Activated effector memory CD4-positive, alpha-beta T cell treated with anti-CD3 and anti-CD28 coated beads, Interleukin-2, amount 50 U/mL, for 16 hours (primary cell): ENCODE measurements at places on chromosomes 12 and 14.

DNA sequence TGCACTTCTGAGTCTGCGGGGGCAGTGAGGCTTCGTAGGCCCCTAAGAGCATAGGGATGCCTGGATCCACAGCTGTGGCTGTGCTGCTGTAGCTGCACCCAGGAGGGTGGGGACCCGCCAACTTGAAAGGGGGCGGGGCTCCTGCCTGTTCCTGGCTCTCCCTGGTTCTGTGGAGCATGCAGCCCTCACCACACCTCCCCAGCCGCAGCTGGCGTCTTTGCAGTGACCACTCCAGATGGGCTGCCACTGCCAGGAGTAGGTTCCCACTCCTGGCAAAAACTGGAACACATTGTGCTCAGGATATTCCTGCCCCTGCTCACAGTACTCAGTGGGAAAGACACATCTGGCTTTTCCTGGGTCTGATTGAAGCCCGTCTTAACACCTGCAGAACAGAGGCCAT lies 35.8 kb downstream of the TIMELESS start:
- DNase-seq, result peak; percentile 48

GRCh38 chr14:106069804-106070625 lies 543.6 kb downstream of the TMEM121 start:
- DNase-seq, result no peak

GRCh38 chr12:52521175-52521567 lies 977 bp upstream of the KRT5 start:
- no peak for DNase-seq

DNA sequence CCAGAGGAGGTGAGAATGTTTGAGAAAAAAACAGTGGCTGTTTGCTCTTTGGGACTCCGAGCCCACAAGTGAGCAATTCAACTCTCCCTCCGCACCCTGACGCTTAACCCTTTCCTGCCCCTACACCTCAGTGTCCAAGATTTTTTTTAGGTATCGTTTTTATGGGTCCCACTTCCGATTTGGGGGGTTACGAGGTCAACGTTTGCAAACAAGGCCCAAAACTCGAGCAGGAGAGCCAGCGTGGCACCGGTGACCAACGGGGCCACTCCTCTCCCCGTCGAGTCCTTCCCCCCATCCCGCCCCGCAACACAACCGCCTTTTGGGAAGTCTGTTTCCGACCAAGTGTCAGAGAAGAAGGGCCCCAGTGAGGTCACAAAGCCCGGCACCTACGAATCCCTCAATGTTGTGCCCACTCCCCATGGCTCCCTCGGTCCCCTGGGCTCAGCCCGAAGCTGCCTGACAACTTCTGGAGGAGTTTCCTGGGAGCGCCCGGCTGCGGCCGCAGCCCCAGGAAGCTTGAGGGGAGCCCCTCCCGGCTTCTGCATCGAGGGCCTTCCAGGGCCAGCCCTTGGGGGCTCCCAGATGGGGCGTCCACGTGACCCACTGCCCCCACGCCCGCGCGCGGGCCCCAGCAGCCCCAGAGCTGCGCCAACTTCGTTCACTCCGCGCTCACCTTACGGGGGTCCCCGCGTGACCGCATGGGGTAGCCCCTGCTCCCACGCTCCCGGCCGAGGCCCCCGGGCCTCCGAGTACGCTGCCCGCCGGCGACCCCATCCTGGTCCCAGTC lies 1.2 kb downstream of the CDK2AP1 start:
- peak; percentile 64 for DNase-seq

GRCh38 chr12:62692884-62693283 lies 226.3 kb downstream of the MON2 start:
- DNase-seq, result no peak

DNA sequence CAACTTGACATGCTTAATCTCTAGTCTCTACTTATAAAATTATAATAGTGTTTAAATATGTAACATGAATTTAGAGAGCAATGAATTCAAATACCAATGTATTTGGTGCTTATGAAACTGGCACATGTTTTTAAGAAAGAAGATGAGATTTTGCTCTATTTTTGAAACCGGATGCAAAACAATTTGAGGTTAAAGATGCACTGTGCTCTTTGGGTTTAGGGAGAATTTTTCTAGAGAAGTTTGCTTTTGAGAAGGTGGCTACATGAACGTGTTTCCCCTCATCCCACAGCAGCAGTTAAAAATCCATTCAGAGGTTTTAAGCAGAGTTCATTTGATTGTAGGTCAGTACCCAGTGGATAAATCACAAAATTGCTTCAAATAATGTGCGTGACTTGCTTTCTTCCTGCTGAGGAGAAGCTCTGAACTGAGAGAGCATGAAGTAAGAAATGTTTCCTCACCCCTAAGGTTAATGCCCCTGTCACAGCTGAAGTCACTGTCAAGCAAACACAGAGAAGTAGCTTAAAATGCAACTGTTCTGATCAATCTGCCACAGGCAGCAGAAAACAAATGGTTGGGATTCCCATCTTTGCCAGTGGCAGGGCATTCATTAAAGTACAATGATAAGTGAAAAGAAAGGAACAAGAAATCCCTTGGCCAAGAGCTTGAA lies 241.9 kb upstream of the SYT1 start:
- DNase-seq, result no peak

DNA sequence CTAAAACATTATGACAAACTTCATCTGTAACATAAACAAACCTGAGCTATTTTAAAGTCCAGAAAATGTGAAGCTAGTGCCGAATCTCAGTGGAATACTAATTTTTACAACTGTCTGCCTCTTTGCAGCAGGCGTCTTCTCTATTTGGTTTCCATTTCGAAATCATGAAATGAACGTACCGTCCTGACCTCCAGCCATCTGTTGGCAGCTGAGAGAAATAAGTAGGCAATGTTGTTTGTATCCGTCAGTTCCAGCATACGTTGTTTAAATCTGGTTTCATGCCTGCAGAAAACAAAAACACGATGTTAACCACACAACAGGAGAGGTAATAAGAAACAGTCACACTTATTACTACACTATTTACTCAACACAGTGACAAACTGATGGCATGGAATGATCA lies 54.3 kb upstream of the KCNJ8 start:
- DNase-seq, result no peak

GRCh38 chr12:75553398-75553797 lies 42.0 kb upstream of the KRR1 start:
- no peak for DNase-seq

DNA sequence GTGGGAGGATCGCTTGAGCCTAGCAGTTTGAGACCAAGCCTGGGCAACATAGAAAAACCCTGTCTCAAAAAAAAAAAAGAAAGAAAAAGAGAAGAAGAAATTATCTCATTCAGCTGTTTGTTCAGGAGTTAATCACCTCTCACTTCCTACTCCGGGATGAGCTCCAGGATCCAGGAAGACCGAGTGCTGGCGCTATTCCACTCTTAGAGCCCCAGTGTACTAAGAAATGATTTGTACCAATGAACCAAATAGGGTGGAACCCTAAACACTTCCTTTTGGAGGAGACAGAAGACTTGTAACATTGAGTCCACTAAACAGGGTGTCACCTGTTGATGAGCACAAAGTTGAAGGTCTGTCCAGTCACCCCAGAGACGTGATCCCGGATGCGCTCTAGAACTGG lies 3.6 kb downstream of the ALKBH2 start:
- no peak for DNase-seq

DNA sequence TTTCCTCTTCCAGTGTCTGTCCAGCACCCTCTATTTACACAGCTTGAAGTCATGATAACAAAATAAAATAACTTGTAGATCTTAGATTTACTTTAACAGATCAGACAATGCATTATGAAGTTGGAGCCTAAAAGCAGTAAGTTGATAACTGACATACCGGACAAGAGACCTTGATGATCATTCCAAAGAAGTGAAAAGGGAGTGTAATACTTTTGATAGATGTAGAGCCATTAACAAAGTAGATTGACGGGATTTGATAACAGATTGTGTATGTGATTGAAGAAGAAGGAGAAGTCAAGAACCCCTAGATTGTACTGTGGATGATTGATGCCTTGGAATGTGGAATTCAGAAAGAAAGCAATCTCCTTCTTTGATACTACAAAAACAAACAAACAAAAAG lies 403.8 kb upstream of the MGAT4C start:
- no peak for DNase-seq

- no peak for DNase-seq
Measured at GRCh38 chr14:89638891-89639290, 221.9 kb upstream of the FOXN3 start.

DNA sequence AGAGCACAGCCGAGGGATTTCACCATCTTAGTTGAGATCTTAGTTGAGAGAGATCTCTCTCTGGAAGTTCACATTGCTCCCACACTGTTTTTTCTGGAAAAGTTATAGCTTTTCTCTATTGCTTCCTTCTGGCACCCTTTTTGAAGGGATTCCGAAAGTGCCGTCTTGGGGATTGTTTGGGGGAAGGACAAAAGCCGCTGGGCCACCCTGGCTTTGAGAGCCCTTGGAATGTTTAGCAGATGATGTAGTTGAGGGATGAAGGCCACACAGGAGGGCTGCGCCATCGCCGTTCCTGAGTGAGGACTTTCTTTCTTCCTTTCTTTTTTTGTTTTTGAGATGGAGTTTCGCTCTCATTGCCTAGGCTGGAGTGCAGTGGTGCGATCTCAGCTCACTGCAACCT lies 17.7 kb downstream of the PLEKHG3 start:
- peak; percentile 52 for DNase-seq

DNA sequence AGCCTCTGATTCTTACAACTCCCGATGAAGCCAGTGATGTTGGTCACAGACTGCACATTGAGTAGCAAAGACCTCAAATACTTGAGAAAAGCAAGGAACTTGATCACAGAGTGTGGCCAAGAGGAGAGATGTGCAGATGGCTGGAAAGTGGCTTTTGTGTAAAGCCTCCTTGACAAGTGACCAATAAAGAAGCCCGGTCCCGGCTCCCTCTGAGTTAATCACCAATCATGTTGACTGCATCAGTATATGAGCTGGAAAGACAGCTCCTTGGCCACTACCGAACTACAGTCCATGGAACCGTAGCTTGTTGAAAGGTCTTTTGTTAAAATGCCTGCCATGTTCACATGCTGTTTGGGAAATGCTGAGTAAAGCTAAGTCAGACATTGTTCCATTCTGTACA lies 23.7 kb upstream of the SERPINA6 start:
- no peak for DNase-seq

- DNase-seq, result no peak
Measured at GRCh38 chr12:45553204-45553603, 176.3 kb upstream of the ARID2 start.

DNA sequence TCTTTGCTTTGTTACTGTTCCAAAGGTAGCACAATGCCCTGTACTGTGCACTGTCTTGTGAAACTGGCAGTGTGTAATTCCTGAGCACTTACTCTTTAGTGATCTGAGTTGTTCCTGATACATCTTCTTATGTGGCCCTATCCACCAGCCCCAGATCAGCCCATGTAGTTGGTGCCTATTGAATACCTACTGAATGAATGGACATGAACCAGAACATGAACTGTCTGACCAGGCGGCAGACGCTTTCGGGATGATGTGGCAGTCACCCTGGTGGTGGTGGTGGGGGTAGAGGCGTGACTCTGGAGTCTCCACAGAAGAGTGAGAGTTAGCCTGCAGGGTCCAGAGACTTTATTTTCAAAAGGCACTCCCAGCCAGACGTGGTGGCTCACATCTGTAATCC lies 46.6 kb upstream of the PAPOLA start:
- no peak for DNase-seq

DNA sequence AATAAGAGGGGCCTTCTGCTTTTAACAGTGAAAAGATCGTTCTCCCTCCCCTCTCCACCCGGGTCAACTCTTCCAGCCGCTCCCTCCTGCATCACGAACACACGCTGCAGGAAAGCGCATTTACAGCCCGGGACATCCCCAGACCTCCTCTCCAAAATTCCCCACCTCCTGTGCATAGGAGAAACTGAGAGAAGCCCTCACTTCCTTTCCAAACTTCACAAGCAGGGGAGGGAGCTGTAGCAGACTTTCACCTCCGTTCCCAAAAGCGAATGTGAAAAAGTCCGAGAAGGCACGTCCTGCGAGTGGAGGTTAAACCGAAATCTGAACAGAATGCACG lies 513 bp downstream of the BCAT1 start:
- peak; percentile 66 for DNase-seq

- DNase-seq, result no peak
Measured at GRCh38 chr12:23552417-23552816, 397.1 kb downstream of the SOX5 start.

GRCh38 chr12:92210071-92210470 lies 64.4 kb upstream of the BTG1 start:
- DNase-seq, result no peak

DNA sequence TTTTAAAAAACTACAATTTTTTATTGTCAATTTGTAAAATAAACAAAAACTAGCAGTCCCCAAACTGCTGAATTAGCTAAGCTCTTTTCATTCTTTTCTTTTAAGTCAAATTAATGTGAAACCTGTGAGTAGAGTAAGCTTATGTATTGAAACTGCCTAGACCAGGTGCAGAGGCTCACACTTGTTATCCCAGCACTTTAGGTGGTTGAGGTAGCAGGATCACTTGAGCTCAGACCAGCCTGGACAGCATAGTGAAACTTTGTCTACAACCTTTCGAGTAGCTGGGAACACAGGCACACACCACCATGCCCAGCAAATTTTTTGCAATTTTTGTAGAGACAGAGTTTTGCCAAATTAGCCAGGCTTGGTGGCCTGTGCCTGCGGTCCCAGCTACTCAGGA lies 26.4 kb downstream of the SCFD1 start:
- DNase-seq, result no peak

DNA sequence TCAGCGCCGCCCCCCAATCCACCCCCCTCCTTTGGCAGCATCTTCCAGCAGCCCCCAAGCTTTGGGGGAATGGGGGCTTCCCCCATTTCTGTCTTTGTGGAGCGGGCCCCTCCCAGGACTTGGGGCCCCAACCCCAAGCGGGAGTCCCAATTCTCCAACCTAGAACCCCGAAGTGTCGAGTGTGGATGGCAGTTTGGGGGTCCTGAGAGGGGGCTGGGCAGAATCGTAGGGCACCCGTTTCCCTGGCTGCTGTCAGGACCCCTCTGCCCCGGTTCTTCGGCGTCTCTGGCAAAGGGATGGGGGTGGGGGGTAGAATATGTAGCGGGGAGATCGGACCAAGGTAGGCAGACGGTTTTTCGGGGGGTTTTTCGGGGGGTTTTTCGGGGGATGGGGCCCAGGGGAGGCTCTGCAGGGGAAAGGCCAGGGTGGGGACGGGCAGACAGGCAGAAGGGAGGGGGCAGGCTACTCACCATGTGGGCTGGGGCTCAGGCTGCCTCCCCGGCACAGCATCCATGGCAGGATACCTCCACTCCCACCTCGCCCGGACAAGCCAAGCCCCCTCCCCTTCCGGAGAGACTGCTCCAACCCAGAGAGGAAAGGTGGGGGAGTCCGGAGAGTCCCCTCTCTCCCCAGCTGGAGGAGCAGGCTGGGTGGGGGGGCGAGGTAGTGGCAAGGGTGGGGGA lies 739 bp downstream of the JPH4 start:
- no peak for DNase-seq

- peak; percentile 89 for DNase-seq
Measured at GRCh38 chr14:20683125-20683890, 1.1 kb upstream of the RNASE4 start.
